Frontal cortex (tissue), 4 donors: ENCODE measurements at places on chromosomes 3 and 15. TPM values are rescaled to one million over a fixed set of nuclear protein-coding genes. Genes with fewer than 3 reads are reported as not detected.

Gene PRR20G
- not detected for total RNA-seq

Gene RLBP1
- total RNA-seq = 3.3 TPM

Gene CYP8B1
- not detected for total RNA-seq

Gene TMEM40
- not detected for total RNA-seq

Gene C3orf70
- 30.6 TPM for total RNA-seq

Gene CILP
- 0.41 TPM for total RNA-seq

Gene ROBO2
- total RNA-seq = 245 TPM

Gene MTFMT
- total RNA-seq = 15.1 TPM

Gene UQCC5
- 2.0 TPM for total RNA-seq

Gene PLA2G4E
- total RNA-seq = not detected

Gene DNASE1L3
- total RNA-seq = 0.41 TPM

Gene HTR3E
- total RNA-seq = not detected

Gene AP2M1
- total RNA-seq = 344 TPM

Gene CLDN18
- not detected for total RNA-seq

Gene DPP8
- total RNA-seq = 87.2 TPM

Gene OSBPL10
- 9.0 TPM for total RNA-seq

Gene KLHL40
- 0.41 TPM for total RNA-seq

Gene ACKR2
- total RNA-seq = not detected

Gene C3orf20
- not detected for total RNA-seq

Gene PLSCR5
- under 0.01 TPM for total RNA-seq

Gene CISH
- total RNA-seq = 0.41 TPM

Gene UCN2
- not detected for total RNA-seq

Gene LRRIQ4
- 0.82 TPM for total RNA-seq

Gene ALDH1A3
- total RNA-seq = 3.3 TPM

Gene AMIGO3
- total RNA-seq = not detected

Gene NMNAT3
- 6.9 TPM for total RNA-seq

Gene RABL3
- total RNA-seq = 12.6 TPM
